ENCODE measurements at places on chromosomes 12 and 14. TPM values are rescaled to one million over a fixed set of nuclear protein-coding genes. Genes with fewer than 3 reads are reported as not detected.

GRCh38 chr14:59183150-59183549 lies 5.3 kb upstream of the DAAM1 start:
- DNase-seq: no peak

- no peak for DNase-seq
Observed at GRCh38 chr14:105526776-105527380, 495 bp downstream of the TMEM121 start.

DNA sequence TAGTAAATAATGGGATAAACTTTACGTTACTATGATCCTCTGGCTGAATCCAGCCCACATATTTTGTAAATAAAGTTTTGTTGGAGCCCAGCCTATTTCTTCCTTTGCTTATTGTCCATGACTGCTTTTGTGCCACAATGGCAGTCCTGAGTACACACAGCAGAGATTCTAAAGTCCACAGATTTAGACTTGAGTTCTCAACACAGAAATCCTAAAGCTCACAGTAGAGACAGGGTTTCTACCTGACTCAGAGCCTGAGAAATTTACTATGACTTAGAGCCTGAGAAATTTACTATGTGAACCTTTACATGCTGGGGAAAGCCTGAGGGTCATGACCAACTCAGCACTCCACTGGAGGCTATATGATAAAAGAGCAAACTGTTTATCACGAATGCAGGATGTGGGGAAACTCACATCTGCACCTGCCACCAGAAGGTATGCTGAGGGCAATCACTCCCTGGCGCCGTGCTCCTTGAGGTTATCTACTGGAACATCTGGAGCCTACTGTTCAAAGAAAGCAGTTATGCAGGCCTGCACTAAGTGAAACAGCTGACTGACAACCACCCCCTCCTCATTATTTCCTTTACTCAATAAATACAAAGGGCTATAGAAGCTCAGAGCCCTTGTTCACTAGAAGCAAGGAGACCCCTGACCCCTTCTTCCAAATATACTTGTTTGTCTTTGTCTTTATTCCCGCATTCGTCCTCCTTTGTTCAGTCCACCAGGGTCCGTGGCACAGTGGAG lies 52.6 kb upstream of the BICD1 start:
- DNase-seq: no peak

- no peak for DNase-seq
Observed at GRCh38 chr12:4133636-4134447, 139.7 kb upstream of the CCND2 start.

Gene OLR1
- total RNA-seq: 172 TPM

GRCh38 chr12:93727195-93727811 lies 50.1 kb downstream of the CRADD start:
- no peak for DNase-seq

DNA sequence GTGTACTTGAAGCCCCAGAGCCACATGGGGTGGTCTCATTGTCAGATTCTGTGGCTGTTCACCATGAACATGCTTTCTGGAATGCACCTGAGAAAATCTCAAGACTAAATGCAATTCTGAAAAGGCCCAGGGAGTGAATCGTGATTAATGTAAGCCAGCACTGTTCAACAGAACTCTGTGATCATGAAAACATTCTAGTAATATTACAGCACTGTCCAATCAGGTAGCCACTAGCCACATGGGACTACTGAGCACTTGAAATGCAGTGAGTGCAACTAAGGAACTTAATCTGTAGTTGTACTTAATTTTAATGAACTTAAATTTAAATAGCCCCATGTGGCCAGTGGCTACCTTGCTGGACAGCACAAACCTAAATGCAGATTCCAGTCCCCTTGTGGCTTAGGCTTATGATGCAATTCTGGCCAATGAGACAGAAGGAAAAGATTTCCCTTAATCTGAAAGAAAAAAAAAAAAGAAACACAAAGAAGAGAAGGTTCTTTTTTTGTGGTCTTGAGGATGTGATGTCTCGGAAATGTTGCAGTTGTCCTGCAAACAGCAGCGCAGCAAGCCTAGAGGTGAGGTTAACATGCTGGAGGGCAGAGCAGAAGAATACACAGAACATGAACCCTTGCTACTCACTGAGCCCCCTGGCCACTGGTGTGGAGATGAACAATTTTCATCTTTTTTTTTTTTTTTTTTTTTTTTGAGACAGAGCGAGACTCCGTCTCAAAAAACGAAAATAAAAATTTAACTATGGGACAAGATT lies 48.2 kb downstream of the SPPL3 start:
- no peak for DNase-seq

- no peak for DNase-seq
Observed at GRCh38 chr12:130240831-130241590, 78.7 kb downstream of the FZD10 start.

Gene P3H3
- 7.0 TPM for total RNA-seq

DNA sequence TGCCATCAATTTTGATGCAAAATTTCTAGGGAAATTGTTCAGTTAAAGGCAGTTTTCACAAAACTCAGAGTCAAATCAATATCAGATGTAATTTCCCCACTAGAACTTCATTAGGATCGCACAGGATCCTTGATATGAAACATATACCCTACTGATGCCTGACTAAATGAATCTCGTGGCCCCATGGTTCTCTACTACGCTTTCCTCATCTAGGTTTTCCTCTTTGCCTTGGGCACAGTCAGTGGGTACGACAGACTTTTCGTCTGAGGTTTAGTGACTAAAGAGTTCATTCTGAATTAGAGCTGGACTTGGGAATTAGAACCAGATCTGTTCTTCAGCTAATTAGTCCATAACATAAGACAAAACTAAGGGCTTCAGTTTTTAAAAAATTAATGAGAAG lies 42.5 kb upstream of the GNPNAT1 start:
- no peak for DNase-seq

Gene TAS2R14
- 1.2 TPM for total RNA-seq

Gene TMPRSS12
- total RNA-seq: not detected

Gene CISTR
- not detected for total RNA-seq

- no peak for DNase-seq
Observed at GRCh38 chr14:54291491-54292191, 105.2 kb upstream of the CDKN3 start.

Gene LMNTD1
- total RNA-seq: 2.6 TPM

- no peak for DNase-seq
Observed at GRCh38 chr14:71400871-71401321, 493.6 kb downstream of the PCNX1 start.

- no peak for DNase-seq
Observed at GRCh38 chr12:4820971-4821370, 88.7 kb upstream of the KCNA1 start.

Gene GPD1
- total RNA-seq: 67.0 TPM

Gene SEC23A
- 56.7 TPM for total RNA-seq

Gene NRL
- total RNA-seq: 2.0 TPM
